ENCODE measurements at places on chromosomes 7 and 10.

DNA sequence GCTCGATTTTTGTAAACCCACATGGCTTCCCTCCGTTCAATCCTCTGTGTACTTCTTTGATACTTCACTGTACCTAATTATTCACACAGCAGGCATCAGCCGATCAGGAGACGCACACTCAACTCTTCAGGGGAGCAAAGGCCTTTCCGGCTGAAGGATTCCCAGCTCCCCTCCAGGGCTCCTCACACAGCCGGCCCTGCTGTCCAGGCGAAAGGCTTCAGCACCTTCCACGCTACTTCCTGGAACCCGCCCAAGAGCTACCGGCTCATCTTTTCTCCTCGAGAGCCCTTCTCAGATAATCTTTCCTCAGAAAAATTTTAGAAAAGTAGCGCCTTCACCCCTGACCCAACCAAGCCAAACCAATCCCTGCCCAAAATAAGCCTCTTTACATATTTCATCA, 270.4 kb downstream of the ZMYND11 start:
- no peak for DNase-seq

- no peak for DNase-seq
Measured at GRCh38 chr7:140643416-140643815, 2.8 kb upstream of the DENND2A start.

DNA sequence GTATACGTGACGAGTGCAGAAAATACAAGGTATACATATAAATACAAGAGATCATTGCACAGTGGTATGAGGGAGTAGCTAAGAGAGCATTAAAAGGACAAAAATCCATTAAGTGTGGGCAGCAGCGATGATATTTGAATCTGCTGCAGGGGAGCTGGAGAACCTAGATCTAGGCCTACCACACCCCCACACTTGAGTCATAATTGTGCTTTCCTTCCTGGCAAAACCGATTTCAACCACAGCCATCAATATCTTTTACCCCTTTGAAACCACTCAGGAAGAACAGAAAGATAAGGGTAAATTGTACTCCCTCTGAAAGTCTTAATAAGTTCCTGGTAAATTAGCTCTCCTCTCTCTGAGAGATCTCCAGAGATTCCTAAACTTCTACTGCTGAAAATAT, 345.0 kb downstream of the SORCS1 start:
- peak; percentile 34 for DNase-seq

GRCh38 chr7:137634356-137634755, 212.4 kb downstream of the DGKI start:
- no peak for DNase-seq

DNA sequence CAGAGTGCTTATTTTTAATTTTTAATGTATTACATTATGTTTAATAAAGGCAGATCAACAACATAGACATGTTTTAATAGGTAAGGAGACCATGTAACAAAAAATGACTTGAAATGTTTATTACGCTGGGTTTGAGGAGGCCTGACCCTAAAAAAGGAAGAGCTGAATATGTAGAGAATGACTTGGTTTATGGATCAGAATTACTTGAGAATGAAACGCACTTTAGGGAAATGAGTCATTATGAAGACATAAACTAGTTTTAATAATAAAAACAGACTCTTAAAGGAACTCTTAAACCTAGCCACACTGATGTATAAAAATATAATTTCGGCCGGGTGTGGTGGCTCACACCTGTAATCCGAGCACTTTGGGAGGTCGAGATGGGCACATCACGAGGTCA, 56.5 kb downstream of the CTTNBP2 start:
- DNase-seq = no peak

- no peak for DNase-seq
Measured at GRCh38 chr10:72981028-72981881, 26.6 kb upstream of the PLA2G12B start.

- DNase-seq = no peak
Measured at GRCh38 chr7:88116235-88116795, 103.5 kb downstream of the SRI start.

- DNase-seq = no peak
Measured at GRCh38 chr7:144057954-144058353, 9.2 kb downstream of the OR2A5 start.

GRCh38 chr7:113891031-113891350, 27.8 kb downstream of the PPP1R3A start:
- no peak for DNase-seq

GRCh38 chr10:78475437-78475836, 441.8 kb downstream of the RPS24 start:
- no peak for DNase-seq

GRCh38 chr10:84344526-84344925, 16.1 kb downstream of the CCSER2 start:
- DNase-seq = no peak

- no peak for DNase-seq
Measured at GRCh38 chr7:127478024-127478355, 85.5 kb upstream of the ZNF800 start.

All from activated CD4-positive, alpha-beta T cell treated with anti-CD3 and anti-CD28 coated beads, Interleukin-10, Interleukin-2, amounts not matched to agents 100 ng/mL and 50 ng/mL, durations not matched to agents 16 hours and 8 hours (primary cell).